ENCODE measurements at places on chromosomes 7 and 10.

- DNase-seq = no peak
Observed at GRCh38 chr10:99799613-99800012, 17.2 kb downstream of the ABCC2 start.

GRCh38 chr10:114245121-114245791 is 6.2 kb downstream of the VWA2 start:
- DNase-seq = no peak

GRCh38 chr7:138835087-138835486 is 37.1 kb upstream of the ATP6V0A4 start:
- DNase-seq = no peak

DNA sequence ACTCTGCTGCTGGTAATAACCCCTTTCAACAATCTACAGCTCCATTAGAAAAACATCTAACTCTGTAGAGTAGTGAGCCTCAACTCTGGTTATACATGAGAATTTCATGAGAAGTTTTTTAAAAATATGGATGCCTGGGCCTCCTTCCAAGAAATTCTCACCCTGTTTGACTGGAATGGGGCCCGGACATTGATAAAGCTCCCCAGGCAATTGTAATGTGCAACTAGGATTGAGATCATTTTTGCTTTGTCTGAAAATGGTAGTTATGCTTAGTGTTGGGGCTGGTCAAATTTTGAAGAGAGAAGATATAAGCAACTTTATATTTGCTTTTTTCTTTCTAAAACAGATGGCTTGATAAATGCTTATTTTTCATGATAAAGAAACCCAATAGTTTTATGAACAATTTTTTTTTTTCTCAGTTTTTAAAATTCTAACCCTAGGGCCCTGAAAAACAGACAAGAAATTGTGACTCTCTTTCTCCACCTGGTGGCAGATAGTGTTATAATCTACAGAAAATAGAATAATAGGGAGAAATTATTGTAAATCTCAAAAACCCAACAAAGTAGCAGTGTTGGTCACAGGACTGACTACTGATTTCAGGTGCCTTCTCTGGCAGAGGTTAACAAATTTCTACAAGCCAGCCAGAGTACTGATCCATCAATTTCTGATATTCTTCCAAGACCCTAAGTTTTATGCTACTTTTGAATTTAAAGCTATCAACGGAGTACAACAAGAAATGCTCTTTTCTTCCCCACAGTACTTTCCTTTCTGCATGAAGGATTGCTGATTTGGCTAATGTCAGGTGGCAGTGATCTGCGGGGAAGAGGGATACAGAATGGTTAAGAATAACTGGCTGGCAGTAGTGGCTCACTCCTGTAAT is 174.8 kb downstream of the DKK1 start:
- DNase-seq = no peak

GRCh38 chr10:78178940-78179339 is 145.3 kb downstream of the RPS24 start:
- no peak for DNase-seq

DNA sequence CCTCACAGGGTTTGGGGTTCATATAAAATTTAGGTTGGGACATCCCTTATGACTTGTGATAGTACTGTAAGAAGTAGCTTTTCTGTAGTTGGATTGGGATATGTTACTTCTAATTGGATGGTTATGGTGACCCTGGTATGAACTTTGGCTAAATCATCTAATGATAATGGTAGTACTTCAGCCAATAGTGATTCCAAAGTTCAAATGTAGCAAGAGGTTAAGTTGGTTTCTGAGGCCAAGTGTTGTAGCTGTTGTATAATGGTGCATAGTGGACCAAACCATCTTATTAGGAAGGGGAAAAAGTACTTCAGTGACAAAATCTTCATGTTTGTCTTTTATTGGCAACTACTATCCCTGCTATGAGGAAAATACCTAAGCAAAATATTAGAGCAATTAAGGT is 542.1 kb upstream of the IGFBP3 start:
- no peak for DNase-seq

- no peak for DNase-seq
Observed at GRCh38 chr7:68925241-68925640, 673.0 kb upstream of the AUTS2 start.

DNA sequence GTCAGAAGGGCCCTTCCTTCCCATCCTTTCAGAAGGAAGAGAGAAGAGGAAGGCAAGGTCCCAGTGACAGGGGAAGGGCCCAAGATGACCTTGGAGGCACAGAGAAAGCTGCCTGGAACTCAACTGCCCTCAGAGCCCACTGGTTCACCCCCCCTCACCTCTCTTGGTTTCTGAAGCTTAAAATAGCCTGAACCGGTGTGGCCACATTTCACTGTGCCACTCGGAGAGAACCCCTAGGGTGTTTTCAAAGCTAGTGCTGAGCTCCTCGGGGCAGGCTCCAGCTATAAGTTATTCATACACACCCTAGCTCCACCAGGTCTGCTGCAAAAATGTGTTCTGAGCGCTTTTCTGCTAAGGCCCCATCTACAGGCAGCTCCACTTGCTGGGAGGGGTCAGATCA is 60.9 kb upstream of the ADRB1 start:
- no peak for DNase-seq

DNA sequence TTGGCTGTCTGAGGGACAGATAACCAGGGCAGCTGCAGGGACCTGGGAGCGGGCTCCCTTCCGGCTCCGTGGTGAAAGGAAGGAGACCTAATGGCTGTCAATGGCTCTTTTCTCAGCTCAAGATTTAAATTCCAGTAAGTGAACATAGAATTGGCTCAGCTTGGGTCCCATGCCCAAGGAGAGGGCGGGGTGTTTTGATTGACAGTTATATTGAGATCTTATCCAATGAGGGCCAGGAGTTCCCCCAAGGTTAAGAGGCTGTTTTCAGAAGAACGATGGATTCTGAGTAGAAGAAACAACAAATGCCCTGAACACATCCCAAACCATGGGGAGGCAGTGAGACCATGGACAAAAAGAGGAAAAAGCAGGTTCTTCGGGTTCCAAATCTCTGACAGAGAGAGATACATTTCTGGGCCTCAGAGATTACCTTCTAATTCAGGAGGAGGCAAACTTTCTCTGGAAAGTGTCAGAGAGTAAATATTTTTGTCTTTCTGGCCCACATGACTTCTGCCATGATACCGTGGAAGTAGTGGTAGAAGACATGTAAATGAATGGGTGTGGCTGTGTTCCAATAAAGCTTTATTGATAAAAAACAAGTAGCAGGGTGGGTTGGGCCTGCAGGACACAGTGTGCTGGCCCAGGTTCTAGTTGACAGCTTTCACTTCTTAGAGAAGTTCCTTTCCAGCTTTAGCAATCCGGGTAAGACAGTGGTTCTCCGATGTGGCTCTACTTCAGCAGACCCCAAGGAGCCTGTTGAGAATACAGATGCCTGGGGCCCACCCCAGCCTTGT is 219.6 kb downstream of the RPS24 start:
- DNase-seq = no peak

GRCh38 chr10:67770537-67770936 is 67.5 kb downstream of the DNAJC12 start:
- DNase-seq = no peak

DNA sequence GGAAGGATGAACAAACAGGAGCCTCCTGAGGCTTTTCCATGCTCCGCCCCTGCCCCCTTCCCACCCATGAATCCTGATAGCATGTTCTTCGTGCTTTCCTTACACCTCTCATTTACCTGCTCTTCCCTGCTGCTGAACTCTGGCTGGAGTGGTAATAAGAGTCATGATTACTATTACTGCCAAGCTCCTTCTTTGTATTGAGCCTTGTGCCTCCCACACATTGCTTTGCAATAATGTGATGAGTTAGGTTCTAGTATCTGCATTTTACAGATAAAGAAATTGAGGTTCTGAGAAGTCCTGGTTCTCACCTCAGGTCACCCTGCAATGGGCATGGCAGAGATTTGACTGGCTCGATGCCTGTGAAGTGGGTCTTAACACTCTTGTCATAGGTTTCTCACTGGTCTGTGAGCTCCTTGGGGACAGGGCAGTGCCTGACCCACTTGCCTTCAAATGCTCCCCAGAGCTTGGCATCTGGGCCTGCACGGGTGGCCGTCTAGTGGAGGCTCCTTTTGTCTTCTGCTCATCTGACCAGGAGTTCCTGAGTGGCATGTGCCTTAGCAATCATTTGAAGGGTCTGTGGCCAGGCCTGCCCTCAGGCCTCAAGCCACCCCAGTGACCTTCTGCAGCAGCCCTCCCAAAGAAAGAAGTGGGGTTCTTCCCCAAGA is 309.2 kb upstream of the ZMIZ1 start:
- DNase-seq = no peak

GRCh38 chr7:39560997-39561396 is 5.2 kb upstream of the YAE1 start:
- DNase-seq = no peak

GRCh38 chr7:137970253-137970975 is 31.5 kb downstream of the CREB3L2 start:
- no peak for DNase-seq

- DNase-seq = no peak
Observed at GRCh38 chr7:16300361-16300895, 120.9 kb downstream of the CRPPA start.

- no peak for DNase-seq
Observed at GRCh38 chr10:13026873-13027272, 25.4 kb upstream of the CCDC3 start.

GRCh38 chr7:11175887-11176286 is 202.2 kb downstream of the PHF14 start:
- DNase-seq = no peak

GRCh38 chr10:127236266-127236665 is 39.9 kb upstream of the INSYN2A start:
- DNase-seq = no peak

- DNase-seq = no peak
Observed at GRCh38 chr10:90847436-90847835, 10.4 kb downstream of the HTR7 start.

DNA sequence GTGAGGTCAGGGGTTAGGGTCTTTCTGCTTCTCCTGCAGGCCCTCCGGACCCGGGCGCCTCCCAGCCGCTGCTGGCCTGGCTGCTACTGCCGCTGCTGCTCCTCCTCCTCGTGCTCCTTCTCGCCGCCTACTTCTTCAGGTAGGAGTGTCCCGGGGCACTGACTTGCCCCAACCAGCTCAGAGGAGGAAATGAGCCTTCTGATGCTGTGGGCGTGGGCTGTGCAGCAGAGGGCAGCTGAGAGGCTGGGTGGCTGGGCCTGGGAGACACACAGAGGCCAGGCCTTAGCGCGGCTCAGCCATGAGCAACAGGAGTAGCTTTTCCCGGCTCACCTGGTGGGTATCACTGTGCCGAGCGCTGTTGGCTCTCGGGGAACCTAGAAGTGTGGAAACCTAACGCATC is 78.9 kb downstream of the MKI67 start:
- peak; percentile 25 for DNase-seq

- no peak for DNase-seq
Observed at GRCh38 chr7:10718768-10719167, 254.9 kb upstream of the PHF14 start.

DNA sequence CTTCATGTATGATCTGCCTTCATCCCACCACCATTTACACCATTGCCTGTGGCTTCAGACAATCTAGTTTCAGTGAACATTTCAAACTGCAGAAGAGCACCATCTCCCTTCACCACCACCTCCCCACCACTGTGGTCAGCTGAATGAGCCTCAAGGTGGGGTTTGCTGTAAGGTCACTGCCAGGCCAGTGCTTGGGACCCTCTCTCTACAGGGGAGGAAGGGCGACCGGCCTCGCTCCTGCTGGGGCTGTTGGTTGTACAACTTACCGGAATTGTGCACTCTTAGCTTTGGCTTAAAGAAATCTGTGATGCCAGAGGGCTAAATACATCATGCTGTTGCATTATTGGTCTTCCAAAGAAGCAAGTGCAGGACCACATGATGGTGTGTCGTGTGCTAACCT is 26.6 kb downstream of the PFKP start:
- DNase-seq = no peak

DNA sequence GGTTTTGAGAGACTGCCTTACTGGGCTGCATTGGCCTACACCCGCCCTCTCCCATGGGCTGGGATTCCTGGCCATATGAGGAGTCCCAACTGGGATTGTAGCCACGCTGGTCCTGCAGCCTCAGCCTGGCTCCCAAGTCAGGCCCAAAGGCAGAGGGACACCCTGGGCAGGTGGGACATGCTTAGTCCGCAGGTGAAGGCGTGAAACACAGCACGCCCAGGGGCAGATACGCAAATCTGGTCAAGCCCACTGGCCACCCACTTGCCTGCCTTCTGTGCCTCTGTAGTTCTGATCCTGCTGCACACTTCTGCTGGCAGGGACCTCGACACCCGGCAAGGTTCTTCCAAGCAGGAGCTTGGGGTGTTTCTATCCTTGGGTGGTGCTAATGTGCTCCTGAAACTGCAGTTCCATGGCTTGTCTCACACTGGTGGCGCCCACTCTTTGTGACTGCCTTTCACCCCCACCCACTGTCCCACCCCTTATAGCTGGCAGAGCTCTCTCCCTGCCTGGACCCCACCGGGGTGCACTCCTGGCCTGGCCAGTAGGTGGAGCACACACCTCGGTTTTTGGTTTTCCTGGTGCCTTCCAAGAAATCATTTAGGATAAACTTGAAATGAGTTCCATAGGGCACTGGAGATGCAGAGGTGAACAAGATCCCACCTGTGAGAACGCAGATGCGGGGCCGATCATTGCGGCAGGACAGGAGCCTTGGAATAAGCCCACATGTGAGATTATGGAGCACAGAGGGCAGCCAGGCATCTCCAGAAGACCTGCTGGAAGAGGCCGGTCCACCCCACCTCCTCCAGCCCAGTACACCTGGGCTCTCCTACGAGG is 47.9 kb downstream of the MKI67 start:
- peak; percentile 47 for DNase-seq

DNA sequence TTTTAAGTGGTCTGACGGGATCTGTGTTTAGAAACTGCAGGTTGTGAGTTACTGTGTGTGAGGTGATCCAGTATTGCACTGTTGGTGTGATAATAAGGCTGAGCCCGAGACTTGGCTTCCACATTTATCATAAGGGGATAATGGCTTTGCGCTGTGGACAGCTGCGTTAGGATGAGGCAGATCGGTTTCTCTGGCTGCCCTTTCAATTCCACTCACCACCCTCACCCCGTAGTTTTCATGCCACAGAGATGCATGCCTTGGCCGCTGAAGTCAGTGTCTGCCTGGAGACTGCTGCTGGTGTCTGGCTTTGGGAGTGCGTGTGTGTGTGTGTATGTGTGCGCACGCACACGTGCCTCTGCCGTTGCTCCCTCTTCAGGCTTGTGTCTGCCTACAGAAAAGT is 273.0 kb downstream of the CCDC3 start:
- no peak for DNase-seq

DNA sequence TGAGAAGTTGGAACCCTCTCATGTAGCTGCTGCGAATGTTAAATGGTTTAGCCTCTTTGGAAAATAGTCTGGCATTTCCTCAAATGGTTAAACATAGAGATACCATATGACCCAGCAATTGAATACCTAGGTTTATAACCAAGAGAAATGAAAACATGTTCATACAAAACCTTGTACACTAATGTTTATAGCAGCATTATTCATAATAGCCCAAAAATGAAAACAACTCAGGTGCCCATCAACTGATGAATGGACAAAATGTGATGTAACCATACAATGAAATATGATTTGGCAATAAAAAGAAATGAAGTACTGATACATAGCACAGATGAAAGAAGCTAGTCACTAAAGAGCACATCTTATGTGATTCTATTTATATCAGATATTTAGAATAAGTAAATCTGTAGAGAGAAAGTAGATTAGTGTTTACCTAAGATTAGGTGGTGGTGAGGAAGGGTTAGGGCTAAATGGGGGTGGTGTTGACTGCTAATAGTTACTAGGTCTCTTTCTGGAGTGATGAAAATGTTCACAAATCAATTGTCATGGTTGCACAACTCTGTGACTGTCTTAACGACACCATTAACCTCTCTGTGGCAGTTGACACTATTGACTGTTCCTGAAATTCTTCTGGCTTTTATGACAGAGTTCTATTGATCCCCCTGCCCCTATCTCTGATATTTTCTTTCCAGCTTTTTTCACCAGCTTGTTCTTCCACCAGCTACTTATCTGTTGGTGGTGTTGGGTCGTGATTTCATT is 35.2 kb downstream of the VCL start:
- DNase-seq = no peak

Measured in progenitor cell of endocrine pancreas (in vitro differentiated cells).